Astrocyte of the hippocampus (primary cell): ENCODE measurements at places on chromosomes 11 and 22.

GRCh38 chr22:46071451-46072109 is 78.7 kb upstream of the PPARA start:
- DNase-seq, result peak; percentile 98

GRCh38 chr11:116454020-116454645 is 318.7 kb downstream of the BUD13 start:
- DNase-seq, result peak; percentile 62

DNA sequence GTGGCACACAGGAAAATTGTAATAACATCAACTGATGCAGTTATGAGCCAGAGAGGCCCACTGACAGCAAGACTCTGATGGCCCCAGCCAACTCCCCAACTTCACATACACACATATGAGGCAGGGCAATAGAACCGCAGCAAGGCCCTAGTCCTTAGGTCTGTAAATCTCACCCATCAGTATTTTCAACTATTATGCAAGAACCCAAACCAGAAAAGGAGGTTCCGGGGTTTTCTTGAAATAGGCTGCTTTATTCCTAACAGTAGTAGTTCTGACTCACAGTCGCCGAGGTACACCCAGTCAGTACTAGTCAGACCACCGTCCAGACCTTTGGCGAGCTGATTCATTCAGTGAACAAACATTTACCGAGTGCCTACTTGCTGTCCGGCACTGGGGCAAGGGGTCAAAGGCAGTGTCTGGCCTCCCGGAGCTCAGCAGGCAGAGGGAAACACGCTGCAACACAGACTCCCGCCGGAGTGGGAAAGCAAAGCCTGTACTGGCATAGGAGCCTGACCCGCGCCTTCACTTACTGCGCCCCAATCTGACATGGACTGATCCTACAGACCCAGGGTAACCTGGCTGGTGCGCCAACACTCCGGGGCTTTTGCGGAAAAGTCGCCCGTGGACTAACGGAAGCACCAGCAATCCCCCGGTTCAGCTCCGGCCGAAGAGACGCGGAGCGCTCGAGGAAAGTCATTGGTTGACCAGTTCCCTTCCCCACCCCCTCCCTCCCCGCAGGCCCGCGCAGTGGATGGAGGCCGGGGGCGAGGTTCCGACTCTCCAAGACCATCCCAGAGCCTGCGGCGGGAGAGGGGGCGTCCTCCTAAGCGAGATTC is 1.3 kb downstream of the PLEKHA7 start:
- peak; percentile 77 for DNase-seq

DNA sequence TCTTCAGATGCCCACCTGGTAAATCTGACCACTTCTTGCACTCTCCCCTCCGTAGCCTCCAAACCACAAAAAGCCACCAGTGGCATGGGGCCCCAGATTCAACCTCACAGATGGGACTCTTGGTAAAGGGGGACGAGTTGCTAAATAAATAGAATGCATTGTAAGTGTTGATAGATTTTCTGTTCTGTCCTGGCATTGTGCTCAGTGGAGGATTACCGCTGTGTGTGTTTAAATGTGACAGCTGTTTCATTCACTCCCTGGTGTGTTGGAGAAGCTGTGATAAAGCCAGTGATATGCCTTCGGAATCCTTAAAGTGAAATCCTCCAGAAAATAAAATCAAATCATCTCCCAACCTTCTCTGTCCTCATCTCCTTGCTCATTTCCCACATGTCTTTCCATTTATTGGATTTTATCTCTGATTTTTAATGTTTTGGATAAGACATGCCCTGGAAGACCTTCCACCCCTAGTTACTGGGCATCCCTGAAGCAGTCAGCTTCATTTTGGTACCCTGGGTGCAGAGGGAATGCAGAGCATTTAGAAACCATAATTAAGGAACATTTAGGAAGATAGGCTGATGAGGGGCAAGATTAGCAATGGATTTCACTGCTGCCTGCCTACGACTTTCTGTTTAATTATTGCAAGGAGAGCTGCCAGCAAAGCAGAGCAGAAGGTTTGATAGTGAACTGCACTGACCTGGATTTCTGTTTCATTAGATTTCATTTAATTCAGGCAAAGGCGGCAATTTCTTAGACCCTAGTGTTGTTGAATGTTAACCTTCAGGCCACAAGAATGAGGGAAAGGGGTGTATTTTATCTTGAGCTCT is 460.9 kb upstream of the KIRREL3 start:
- no peak for DNase-seq

DNA sequence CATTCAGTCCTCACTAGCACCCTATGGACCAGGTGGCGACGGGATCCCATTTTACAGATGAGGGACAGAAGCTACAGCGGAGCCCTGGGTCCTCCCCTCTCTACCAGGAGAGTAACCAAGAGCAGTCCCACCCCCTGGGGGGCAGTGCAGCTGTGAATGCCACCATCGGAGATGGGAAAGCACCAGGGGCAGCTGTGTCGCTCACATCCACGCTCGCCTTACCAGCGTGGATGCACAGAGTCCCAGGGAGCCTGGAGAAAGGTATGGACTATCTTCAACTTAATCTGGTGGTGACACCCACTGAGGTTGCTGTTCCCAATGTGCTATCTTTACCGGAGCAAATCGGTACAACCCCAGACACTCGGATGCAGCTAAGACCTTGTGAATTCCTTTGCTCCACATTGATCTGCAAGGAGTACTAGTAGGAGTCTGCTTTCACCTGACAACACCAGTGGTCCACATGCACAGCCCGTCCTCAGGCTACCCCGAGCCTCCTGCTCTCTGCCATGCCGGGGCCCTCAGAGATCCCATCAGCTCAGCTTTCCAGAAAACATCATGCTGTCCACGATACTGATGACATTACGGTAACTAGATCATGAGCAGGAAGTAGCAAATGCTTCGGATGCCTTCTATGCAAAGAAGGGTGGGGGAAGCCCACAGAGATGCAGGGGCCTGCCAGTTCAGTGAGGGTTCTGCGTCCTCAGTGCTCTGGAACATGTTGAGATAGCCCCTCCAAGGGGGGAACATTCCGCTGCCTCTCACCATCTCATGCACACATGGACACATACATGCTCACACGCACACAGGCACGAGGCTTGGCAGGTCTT is 126.0 kb downstream of the CTTN start:
- DNase-seq, result peak; percentile 65

- no peak for DNase-seq
Observed at GRCh38 chr22:22750335-22751042, 106.1 kb downstream of the GGTLC2 start.

DNA sequence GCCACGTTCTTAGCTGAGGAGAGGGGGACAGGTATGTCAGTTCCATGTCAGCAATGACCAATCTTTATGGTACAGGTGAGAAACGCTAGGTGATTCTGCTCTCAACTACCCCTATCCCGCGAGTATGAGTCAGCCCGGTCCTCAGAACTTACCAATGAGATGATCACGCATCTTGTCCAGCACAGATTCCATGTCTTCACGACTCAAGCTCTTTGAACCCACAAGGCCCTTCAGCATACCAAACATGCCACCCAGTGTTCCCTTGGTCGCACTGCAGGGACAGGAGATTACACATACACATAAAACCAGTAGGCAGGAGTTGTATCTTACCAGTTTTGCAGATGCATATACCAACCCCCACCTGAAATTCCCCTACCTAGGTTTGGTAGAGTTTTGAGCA is 2.9 kb downstream of the SRPRA start:
- peak; percentile 25 for DNase-seq

DNA sequence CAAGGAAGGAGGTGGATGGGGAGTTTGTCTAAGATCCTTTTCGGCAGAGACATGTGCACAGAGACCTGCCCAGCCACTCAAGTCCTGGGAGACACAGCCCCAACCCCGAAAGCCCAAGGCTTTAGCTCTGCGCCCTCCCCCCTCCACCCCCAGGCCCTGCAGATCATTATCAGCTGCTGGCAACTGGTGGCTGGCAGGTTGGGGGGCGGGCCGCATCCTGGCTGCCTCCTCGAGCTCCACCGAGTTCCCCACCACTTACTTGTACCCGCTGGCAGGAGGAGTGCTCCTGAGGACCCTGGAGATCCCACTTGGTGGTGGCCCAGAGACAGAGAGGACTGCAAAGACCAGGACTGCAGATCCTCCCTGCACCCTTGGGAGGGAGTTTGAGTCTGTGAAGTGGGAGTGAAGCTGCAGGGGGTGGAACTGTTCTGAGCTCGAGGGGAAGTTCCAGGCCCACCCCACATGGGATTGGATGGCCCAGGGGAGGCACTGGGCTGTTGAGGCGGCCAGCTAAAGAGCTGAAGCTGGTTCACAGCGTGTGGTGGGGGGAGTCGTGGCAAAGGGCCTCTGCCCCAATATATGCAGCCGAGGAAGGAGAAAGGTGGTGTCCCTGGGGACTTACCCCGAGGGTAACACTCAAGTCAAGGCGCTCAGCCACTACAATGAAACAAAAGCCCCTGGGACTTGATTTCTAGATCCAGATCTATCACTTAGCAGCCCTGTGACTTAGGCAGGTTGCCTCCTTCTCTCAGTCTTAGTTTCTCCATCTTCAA is 19.9 kb upstream of the CCDC86 start:
- no peak for DNase-seq

- DNase-seq, result peak; percentile 89
Observed at GRCh38 chr22:23856721-23857605, 712 bp upstream of the SLC2A11 start.

- no peak for DNase-seq
Observed at GRCh38 chr11:102793677-102794290, 4.2 kb downstream of the MMP1 start.

DNA sequence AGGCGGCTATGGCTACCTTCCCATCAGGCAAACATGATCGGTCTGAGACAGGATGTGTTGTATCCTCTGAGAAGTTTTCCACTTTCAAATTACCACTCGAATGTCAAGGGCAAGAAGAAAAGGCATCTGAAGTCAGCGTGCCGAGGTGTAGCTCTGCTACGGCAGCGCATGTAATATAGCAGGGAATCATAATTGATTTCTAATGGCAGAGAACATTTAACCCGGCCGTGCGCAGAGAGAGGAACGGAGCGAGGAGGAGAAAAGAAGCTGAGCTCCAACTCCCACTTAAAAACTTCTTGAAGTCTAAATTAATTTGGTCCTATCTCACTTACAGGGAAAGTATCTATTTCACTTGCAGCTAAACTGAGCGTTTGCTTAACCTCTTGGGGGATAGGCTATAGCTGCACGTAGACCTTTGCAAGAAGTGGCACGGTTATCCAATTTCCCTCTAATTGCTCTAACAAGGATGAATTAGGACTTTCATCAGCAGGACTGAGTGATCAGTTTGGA is 137.3 kb upstream of the KIRREL3 start:
- DNase-seq, result no peak

GRCh38 chr22:46050916-46051614 is 74.1 kb upstream of the WNT7B start:
- DNase-seq, result no peak

DNA sequence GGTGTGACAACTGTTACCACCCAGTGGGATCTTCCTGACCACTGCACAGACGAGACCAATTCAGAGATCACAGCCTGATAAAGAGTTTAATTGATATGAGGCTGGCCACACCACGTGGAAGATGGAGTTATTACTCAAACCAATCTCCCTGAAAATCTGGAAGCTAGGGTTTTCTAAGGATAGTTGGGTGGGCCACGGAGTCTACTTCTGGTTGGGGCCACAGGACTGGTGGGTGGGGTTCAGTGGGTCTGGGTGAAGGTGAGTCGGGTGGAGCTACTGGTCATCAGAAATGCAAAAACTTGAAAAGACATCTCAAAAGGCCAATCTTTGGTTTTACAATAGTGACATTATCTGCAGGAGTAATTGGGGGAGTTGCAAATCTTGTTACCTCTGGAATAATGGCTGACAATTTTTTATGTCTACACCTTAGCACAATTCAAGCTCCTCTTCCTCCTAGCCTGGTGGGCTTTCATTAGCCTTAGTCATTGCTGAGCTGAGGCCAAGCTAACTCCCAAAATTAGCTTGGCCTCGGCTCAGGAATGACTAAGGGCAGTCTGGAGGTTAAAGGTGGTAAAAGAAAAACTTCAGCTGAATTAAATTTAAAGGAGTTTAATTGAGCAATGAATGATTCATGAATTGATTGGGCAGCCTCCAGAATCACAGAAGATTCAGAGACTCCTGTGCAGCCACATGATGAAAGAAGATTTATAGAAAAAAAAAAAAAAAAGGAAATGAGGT is 13.1 kb downstream of the C11orf96 start:
- no peak for DNase-seq

- no peak for DNase-seq
Observed at GRCh38 chr11:124725719-124726105, 14.0 kb upstream of the NRGN start.

GRCh38 chr11:37647767-37648166 is 1049.7 kb upstream of the RAG2 start:
- no peak for DNase-seq

DNA sequence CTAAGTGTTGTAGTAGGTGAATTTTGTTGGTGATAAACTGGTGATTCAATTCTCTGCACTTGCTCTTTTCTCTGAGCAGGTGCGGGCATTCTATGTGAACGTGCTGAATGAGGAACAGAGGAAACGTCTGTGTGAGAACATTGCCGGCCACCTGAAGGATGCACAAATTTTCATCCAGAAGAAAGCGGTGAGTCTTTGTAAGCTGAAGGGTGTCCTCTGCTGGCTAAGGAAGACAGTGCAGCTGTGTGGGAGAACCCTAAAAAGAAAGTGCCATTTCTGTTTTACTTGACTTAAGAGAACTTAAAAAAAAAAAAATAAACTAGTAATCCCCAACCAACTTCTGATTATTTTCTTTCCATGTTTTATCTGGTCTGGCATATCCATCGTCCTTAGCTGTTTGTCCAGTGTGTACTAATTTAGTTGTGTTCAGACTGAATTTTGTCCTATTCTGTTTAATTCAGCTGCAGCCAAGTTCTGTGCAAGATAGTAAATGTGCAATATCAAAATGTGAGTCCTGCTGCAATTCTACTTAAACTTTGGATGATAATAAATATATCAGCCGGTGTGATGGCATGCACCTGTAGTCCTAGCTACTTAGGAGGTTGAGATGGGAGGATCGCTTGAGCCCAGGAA is 29.6 kb downstream of the CAT start:
- peak; percentile 15 for DNase-seq

- peak; percentile 51 for DNase-seq
Observed at GRCh38 chr22:38733329-38733723, 22.5 kb downstream of the SUN2 start.

GRCh38 chr22:22703715-22704114 is 59.3 kb downstream of the GGTLC2 start:
- no peak for DNase-seq

DNA sequence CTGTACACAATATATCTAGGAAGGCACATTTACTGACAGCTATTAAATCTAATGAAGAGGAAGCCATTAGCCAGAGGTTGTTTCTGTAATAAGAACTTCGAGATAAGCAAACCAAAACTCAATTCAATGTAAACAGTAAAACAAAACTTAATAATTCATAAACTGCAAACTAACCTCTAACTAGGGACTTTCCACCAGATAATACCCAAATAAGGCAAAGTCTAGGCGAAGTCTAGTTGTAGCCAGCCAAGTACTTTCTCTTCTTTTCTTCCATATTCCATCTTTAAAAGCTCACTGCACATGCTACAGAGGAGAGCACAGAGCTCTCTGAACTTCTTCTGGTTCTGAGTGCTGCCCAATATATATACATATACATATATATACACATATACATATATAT is 229.9 kb upstream of the ANO5 start:
- DNase-seq, result no peak

GRCh38 chr22:20015971-20016733 is 471 bp downstream of the ARVCF start:
- peak; percentile 42 for DNase-seq

GRCh38 chr11:8337130-8337795 is 73.6 kb upstream of the LMO1 start:
- DNase-seq, result no peak
